Stimulated activated CD4-positive, alpha-beta T cell treated with anti-CD3 and anti-CD28 coated beads, Interleukin-4, amount 100 ng/mL, for 1 hour (primary cell): ENCODE measurements at places on chromosomes 11 and 22.

- DNase-seq, result no peak
These were observed 30.1 kb upstream of the KCNJ11 start for GRCh38 chr11:17418444-17419081.

DNA sequence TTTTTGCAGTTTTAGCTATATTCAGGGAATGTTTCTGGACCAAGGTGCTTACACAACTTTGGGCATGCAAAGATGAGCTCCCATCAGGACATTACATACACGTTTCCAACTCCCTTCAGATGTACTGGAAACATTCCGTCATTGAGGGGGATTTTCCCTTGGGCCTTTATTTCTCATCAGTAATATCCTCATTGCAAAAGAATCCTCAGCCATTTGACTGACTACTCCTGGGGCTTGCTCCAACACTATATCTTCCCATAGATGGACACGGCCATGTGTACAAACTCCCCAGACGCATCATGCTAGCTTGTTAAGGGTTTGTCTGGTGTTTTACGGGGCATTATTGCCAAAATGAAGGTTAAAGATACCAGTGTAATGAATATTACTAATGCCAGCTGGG, 59.3 kb upstream of the NUP160 start:
- DNase-seq, result no peak

DNA sequence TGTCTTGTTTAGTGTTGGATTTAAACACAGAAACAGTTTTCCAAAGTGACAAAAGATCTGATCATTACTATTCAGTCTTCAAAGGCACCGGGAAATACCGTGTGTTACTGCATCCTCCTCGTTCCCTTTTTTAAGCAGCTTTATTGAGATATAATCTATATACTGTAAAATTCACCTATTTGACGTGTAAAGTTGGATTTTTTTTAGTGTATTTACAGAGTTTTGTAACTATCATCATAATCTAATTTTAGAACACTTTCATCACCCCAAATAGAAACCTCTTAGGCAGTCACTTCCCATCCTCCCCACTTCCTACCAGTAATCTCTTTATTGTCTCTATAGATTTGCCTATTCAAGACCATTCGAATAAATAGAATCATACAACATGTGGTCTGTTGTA, 1.4 kb downstream of the ANO5 start:
- no peak for DNase-seq

DNA sequence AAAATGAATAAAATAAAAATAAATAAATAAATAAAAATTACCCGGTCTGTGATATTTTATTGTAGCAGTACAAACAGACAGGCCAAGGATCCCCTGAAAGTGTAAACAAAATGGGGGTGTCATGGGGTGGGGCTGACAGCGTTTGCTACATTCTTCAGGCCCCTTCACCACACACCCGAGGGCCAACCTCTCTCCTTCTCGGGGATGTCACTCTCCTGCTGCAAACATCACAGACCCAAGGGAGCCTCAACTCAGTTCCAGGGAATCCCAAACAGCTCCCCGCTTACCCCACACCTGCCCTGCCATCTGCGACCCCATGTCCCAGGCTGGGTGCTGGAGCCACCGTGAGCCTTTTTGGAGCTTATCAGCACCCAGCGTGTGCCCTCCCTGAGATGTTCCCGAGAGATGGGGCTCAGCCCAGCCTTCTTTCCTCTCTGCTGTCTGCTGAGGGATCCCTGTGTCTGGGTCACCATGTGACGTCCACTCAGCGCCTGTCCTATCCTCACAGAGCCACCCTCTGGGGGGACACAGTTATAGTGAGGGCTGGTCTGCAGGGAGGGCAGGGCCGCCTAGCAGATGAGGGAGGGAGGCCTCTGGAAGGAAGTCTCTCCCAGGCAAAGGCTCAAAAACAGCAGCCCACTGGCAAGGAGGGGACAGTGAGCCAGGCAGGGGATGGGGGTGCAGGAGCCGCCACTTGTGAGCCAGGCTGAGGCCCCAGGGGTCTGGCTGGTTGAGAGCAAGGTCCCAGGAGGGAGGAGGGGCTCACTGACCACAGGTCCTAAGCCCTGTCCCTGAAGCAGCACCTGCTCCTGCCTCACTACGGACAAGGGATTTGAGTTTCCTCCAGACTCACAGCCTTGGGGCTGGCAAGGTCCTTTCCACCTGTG, 1041.6 kb downstream of the BRD1 start:
- DNase-seq, result no peak

- DNase-seq, result no peak
These were observed 11.7 kb upstream of the C1QTNF6 start for GRCh38 chr22:37199760-37200108.

- no peak for DNase-seq
These were observed 19.9 kb upstream of the CTSC start for GRCh38 chr11:88357323-88358039.

DNA sequence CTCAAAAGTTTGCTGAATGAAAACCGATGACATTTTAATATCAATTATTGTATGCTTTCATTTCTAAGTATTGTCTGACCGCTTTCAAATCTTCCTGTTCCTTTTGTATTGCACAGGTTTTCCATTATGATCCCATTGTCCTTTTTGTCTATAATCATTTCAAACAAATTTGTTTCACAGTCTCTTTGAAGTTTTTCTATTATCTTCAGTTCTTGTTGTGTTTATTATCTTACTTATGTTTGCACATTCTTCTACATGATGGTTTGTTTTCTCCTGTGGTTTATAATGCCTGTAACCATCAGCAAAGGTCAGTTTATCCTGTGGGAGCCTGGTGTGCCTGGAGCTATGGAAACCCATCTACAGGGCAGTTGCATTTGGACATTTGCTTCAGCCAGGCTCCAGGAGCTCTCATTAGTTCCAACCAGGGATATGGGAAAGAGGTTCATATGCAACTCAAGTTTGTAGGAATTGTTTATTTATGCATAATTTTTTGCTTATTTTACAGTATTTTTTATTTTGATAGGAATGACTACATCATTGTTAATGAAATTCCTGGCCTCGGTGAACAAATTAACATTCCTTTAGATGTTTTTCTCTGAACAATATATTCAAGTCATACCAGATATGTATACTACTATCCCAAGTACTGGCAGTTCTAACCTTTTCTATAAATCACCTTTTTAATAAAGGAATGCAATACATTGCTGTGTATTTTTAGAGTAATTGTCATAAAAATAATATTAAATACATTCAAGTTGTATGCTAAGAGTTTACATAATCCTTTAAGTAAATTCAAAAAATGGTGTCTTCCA, 179.2 kb downstream of the SBF2 start:
- no peak for DNase-seq

DNA sequence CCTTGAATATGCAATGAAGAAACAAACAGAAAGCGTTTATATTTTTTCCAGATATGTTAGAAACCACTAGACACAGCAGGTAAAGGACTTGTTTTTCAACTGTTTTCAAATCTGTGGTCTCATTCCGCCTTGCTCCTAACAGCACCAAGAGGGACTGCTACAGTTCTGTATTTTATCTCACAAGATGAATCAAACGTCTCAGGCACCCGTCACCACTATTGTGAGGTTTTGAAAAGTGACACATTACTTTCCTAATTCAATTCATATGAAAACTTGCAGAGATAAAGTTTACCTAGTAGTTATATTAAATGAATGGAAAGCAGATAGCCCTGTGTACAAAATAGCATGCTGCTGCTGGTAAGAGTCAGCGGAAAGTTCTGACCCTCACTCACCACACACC, 386.3 kb downstream of the ETS1 start:
- no peak for DNase-seq

- DNase-seq, result no peak
These were observed 351.7 kb downstream of the FAT3 start for GRCh38 chr11:92576315-92576714.

DNA sequence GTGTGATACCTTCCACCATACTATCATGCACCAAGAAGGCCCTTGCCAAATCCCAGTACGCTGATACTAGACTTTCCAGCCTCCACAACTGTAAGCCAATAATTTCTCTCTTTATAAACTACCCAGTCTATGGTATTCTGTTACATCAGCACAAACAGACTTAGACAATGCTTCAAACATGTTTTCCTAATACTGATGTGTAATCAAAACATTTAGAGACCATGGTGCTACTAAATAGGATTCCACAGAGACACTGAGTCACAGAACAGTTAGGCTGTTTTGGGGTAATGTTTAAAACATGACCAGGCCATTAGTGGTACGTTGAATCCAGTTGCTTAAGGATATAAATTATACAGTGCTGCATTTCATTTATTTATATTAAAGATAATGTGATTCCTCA, 103.7 kb downstream of the PICALM start:
- DNase-seq, result no peak

DNA sequence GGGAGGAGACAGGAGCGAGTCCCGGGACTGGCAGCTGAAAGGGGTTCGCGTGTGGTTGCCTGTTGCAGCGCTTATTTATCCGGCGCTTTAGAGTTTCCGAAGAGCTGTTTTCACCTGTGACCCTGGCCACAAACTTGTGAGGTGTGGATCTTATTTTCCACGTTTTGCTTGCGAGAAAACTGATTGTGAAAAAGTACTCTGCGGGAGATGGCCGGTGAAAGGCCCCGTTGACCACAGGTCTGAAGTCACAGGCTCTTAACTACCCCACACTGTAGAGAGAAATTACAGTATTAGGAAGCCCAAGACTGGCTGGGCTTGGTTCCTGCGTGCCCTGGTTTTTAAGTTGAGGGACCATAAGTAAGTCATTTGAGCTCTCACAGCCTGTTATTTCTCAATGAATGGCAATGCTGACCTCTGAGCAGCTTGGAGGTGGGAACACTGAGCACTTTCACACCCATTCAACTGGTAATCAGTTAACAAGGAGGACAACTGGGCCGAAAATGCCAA, 379 bp upstream of the RAB38 start:
- DNase-seq, result no peak

- DNase-seq, result no peak
These were observed 6.4 kb downstream of the MUC5AC start for GRCh38 chr11:1163911-1164735.

DNA sequence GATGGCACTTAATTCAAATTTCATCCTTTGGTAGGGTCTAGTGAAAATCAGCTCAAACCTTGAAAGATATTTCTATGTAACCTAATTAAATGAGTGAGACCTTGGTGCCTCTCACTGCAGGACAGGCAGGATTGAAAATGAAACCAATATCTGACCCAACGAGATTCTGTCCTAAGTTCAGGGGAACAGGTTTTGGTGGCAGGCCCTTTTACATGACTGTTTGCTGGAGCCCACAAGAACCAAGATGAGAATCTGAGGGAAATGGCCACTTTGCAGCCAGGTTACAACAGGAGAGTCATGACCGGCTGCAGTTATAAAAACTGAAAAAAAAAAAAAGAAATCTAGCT, 130.2 kb downstream of the TRIM44 start:
- no peak for DNase-seq

DNA sequence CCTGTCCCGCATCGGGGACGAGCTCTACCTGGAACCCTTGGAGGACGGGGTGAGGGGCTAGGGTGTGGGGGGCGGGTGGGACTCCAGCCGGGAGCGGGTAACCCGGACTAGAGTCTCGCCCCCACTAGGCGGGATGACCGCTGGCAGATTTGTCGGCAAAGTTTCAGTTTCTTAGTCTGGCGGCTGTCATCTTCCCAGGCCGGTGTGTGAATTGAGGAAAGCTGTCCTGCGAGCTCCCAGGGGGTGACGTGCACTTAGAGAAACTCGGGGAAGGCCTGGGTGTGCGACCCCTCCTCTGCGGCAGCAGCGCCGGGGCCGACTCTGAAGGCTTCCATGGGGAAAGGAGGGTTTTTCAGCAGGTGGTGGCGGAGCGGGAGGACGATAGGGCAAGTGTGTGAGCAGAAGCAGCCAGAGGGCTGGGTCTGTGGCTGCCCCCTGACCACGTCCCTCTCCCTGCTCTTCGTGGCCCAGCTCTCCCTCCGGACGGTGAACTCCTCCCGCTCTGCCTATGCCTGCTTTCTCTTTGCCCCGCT, 463 bp downstream of the RAD9A start:
- DNase-seq, result no peak

DNA sequence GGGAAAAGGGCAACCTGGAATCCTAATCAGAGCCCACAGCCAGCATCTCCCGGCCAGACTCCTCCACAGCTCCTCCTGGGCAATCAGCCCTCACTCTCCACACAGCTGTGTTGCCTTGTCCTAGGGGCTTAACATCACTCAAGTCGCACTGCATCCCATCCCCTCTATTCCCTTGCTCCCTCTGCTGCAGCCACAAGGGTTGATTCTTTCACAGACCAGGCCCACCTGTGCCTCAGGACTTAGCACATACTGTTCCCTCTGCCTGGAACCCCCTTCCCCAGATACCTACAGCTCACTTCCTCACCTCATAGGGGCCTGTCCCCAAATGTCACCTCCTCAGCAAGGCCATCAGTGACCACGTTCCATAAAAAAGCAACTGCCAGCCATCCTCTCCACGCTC, 18.4 kb downstream of the SPATA19 start:
- DNase-seq, result no peak

DNA sequence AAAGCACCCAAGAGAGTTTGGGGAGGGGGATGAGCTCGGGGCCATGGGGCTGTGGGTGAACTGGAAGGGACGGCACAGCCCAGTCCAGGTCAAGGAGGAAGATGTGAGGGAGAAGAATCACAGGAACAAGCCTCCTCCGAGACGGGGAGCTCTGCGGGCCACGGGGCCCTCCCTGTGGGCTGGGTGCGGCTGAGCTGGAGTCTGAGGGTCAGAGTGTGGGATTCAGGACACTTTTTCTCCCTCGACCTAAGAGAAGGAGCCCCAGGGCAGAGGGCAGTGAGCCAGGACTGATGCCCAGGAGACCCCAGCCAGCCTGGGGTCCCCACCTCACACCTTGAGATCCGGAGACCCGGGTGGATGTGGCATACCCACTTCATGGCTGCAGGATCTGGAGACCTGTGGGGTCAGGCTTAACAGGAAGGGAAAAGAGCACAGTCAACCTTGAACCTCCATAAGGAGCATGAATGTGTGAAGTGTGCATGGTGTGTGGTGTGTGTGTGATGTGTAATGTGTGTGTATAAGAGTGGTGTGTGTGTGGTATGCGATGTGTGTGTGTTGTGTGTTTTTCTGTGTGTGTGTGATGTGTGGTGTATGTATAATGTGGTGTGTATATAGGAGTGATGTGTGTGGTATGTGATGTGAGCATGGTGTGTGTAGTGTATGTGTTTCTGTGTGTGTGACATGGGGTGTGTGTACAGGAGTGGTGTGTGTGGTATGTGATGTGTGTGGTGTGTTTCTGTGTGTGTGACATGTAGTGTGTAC, 504.6 kb downstream of the BRD1 start:
- no peak for DNase-seq

DNA sequence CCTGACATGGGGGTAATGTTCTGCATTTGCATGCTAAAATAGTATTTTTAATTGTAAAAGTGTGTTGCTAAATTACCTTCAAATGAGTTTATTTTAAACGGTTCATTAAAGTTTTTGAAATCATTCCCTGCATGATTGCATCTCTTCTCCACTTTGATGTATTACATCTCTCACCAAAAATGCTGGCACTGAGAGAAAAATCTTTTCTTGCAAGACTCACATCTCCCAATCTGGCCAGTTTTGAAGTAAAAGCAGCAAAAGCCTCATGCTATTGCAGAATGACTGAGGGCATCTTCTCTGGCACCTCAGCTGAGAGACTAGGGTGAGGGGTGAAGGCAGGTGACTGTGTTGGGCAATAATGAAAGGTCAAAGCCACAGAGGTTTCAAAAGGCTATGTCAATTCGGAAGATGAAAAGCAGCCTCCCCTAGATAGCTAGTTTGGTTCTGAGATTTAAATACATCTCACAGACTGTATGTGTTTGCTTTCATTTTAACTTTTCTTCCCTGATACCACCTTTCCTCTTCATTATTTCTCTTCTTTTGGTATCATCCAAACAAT, 292.2 kb upstream of the RAG2 start:
- no peak for DNase-seq
